NCI-H748 treated with DMSO at 0.1 percent for 48 hours (cell line): ENCODE measurements at places on chromosomes 3 and 15.

DNA sequence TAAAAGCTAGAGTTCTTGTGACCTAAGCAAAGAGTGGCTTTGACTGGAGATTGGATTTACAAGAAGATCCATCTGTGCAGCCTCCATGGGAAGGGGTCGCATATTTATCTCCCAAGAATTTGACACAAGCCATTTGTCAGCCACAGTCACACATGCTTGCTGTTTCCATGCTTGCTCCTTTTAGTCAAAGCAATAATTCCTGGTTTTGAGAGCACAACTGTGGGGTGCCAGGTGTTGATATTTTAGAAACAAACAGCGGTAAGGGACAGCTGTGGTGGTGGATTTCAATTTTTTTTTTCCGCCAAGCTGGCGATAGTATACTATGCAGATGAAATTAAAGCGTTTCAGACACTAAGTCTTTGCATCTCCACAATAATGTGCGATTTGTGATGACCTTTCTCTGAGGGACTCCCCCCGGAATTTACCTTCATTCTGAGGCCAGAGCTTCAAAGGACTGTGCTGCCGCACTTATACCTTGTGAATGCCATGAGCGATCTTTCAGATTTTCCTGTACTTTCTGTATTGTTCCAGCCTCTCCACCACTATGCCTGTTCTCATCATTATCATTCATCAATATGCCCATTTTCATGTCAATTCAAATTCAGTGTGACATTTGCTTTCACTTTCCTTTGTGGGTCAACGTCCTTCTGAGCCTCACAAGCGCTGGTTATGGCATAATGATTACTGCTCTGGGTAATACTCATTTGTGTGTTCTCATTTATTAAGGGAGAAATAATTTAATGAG lies 108.2 kb upstream of the KBTBD8 start:
- no peak for DNase-seq

GRCh38 chr3:30894521-30895251 lies at the start of gene GADL1:
TSS of gene GADL1 (minus strand) at chr3:30894661. CDS start at chr3:30894614, 47 bp downstream.
- peak; percentile 54 for DNase-seq

DNA sequence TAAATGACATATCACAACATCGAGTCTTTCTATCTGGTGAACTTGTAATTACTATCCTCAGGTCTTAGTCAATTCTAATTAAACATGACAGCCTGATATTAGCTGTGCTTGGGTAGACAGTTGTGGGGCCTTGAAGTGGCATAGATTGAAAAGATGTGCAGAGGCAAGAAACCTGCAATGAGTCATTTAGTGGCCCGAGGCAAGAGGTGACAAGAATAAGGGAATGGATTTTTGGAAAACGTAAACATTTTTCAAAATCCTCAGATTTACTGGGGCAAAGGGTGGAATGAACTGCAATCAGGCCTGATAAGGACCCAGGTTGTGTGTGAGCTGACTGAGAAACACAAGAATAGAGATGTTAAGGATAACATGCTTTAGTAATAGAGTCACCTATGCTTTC lies 29.5 kb upstream of the ULK4 start:
- DNase-seq = no peak

DNA sequence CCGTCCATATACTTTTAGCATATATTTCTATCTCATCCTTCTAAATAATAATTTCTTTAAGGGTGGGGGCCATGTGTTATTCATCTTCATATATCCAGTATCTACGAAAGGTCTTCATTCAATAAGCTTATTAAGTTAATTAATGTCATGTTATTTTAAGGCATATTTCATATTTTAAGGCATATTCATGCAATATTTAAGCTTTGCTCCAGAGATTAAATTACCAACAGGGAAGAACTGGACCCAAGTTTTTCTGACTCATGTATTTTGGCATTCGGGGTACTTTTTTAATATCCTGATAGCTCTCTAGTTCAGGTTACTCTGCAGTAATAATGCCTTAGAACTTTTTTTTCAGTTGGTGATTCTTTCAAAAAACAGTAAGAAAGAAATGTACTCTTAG lies 27.4 kb downstream of the PHC3 start:
- DNase-seq = no peak

DNA sequence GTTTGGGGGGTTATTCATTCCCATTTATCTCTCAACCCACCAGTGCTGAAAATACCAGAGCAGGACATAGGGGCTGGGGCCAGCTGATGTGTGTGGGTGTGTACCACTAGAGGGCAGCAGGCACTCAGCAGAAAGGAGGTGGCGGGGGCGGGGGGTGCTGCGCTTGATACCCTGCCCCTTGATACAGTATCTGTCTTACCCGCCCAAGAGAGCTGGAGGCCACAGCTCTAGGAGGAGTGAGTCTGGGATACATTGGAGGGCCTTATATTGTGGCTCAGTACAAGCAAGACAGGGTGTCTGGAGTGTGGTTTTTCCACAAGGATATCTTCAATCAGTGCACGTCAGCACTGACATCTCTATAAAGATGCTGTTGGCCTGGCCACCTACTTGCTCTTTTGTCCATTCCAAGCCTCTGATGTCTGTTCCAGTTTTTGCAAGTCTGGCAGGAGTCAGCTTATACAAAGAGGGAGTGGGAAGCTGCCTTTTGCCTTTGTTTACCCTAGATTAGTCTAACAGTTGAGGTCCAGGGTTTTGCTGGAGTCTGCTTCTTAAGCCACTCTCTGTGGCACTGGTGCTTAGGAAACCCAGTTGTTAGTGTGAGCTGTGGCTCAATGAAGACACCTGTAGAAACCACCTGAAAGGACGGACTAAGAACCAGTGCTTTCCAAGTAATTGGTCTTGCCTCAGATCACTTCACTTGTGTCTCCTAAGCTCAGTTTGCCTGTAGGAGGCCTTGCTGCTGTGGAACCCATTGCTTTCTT lies 1.5 kb upstream of the RBM15B start:
- DNase-seq = no peak

DNA sequence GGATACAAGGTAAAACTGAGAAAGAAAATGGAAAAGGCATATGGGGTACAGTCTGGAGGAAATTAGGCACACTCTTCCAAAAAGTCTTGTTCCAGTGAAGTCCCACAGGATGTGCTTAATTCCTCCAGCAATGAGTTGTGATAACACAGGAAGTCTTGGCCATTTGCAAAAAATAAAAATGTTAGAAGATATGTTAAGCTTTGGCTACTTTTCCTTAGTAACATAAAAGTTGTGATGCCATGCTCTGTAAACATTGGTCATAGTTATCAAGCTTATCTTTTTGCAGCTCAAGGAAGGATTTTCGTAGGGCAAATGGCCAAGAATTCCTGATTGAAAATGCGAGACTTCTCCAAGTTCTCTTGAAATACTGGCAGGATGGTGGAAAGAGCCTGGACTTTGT lies 26.4 kb downstream of the LNP1 start:
- no peak for DNase-seq

DNA sequence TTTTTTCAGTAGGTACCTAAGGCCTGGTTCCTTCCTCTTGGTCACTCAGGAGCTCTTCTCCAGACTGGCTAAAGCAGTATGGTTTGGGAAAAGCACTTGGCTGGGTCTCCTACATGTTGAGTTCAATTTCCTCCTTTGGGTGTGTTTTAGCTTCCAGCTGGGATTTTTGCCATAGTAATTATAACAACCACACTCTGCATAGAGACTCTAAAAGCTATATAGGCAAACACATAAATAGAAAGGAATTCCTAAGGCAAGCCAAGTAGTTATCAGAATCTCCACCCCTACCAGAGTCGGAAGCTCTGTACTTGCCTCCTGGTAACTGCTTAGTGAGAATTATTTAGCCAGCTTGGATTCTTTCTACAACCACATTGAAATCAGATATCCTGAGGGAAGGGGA lies 48.6 kb downstream of the FOXL2 start:
- DNase-seq = no peak

DNA sequence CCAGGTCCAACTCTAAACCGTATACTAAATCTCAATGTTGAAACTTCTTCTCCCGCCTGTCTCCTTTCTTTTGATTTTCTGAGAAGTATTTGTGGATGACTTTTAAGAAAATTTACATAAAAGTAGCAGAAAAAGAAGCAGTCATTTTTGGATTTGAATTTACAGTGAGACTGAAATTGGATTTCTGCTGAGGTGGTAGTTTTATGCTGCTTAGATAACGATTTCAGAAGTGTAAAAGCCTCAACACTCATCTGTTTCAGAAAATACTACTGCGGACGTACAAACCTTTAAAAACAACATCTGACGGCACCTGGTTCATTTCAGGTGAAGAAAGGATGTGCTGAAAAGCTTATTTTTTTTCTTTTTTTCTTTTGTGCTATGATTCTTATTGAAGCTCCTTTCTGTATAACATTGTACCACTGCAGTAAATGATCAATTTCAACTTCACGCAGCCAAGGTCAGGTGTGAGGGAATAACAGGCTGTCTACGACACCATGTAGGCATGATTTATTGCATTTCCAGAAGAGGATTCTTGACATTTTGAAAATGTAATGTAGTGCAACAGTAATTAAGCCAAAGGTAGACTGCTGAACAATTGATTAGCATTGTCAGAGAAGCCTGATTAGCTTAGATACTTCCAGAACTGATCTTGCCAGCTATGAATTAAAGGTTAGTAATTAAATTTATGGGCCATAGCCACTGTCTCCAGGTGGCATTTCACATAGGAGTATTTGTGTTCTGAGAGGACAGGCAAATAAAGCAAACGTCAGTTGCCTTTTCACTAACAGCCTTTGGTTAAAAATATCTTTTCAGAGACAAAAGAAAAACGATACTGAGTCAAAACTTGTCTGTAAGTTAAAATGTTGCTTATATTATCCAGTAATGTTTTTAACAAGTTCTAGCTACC lies 134.6 kb upstream of the KBTBD8 start:
- peak; percentile 38 for DNase-seq

DNA sequence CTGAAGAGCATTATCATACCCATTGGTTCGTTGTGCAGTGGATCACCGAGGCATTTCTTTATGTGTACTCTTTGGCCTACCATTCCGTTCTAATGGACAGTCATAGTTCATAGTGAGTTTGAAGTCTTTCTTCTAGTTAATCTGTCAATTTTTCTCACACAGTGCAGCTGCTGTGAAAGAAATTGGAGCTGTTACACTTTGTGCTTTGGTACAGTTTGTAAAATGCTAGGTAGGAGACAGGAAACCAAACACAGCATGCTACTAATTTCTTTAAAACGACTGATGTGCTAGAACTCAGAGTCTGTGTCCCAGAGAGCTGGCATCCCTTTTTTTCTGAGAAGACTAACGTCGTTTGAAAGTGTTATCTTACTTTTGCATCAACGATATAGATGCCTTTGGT lies 218.9 kb downstream of the CNTN4 start:
- DNase-seq = no peak

DNA sequence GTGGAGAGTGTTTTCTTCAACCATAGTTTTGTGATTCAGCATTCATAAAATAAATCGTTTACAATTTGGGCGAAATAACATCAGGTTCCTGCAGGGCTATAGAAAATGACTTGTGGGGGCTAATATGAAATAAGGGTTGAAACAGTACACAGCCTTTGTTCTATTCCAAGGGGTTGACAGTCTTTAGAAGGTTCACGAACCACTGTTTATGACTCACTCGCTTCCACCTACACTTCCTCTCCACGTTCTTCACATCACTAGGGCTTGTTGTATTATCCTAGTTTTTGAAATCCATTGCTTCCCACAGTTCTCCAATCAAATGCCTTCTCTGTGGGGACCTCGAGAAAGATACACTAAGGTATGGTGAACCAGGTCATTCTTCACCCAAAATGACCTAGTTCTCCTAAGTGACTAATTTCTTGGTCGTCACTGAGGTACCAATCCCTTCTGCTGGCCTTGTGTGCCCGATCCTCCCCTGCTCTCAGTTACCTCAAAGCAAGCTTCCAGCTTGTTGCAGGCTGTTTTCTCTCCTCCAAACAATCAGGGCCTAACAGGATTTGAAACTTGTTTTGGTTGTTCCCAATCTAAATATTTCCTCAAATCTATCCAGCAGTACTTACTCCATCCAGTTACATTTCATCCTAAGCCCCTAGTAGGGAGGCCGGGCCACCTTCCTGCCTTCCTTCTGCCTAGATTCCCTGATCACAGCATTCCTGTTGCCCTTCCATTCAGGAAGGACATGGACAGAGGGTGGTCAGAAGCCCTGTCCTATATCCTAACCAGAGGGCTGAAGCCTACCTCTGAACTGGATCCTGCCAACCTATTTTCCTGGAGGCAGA lies 23.1 kb upstream of the TBL1XR1 start:
- no peak for DNase-seq

DNA sequence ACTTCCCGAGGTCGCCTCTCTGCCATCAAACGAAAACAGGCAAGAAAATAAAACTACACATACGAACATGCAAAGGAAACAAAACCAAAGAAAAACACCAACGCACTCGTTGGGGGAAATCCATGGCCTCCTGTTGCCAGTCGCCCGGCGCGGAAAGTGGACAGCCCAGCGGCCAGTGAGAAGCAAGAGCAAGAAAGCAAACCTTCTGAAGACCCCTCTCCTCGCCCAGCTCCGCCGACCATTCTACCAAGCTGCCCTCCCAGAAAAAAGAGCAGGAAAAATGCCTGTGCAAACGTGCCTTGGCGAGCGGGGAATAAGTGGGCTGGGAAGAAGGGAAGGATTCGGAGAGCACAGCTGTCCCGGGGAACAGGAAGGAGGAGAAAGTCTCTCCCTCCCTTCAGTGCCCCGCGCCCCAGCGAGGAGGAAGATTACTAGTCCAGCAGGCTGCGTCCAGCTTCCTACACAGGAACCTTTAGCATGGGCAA lies 802 bp upstream of the NECTIN3 start:
- DNase-seq = no peak

DNA sequence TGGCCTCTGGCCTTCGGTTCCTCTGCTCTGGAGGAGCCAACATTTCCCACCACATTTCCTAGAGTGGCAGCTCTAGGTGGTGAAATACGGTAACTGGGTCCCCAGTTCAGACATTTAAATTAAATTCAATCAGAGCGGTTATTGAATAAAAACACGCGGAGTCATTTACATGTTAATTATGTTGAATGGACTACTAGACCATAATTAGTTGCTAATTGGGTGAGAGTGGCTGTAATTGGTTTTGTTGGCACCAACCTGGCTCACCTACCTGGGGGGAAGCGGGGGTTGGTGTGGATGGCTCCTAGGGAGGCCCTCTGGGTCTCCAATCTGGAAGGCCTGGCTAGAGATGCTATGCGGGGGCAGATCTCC lies 12.7 kb downstream of the SEMA3F start:
- DNase-seq = no peak

DNA sequence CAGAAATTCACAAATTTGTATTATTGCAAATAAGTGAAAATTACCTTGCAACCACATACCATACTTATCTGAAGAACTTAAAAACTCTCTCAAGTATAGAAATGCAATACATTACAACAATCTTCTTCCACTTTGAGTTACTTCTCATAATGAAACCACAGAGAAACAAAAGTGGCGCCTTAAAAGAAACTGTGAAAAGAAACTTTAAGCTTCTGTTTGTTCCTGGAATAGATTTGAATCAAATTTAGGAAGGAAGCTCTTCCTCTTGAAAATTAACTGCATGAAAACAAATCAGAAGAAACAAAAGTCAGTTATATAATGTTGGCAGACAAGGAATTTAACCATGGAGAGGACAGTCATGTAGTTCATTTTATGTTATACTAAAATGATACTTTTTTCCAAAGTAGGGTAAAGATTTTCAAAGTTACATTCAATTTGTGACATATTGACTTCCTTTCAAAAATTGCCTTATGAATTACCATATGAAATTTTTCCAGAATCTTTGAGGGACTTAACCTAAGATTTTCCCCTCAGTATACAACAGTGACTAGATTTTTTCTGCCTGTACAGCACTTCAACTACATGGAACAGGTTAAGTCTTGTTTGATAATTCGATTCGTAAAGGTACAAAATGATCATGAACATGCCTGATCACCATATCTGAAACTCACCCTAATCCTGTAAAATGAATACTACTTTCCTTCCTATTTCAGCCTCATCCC lies 57.6 kb upstream of the TNFSF10 start:
- DNase-seq = no peak
